Spinal cord (tissue), 10 donors: ENCODE measurements at places on chromosomes 6 and 20. TPM values are rescaled to one million over a fixed set of nuclear protein-coding genes. Genes with fewer than 3 reads are reported as not detected.

Gene GSTA4
- total RNA-seq, result 112 TPM

Gene GPR63
- total RNA-seq, result 6.0 TPM

GRCh38 chr6:160782228-160782627 is 80.2 kb downstream of the PLG start:
- no peak for DNase-seq

DNA sequence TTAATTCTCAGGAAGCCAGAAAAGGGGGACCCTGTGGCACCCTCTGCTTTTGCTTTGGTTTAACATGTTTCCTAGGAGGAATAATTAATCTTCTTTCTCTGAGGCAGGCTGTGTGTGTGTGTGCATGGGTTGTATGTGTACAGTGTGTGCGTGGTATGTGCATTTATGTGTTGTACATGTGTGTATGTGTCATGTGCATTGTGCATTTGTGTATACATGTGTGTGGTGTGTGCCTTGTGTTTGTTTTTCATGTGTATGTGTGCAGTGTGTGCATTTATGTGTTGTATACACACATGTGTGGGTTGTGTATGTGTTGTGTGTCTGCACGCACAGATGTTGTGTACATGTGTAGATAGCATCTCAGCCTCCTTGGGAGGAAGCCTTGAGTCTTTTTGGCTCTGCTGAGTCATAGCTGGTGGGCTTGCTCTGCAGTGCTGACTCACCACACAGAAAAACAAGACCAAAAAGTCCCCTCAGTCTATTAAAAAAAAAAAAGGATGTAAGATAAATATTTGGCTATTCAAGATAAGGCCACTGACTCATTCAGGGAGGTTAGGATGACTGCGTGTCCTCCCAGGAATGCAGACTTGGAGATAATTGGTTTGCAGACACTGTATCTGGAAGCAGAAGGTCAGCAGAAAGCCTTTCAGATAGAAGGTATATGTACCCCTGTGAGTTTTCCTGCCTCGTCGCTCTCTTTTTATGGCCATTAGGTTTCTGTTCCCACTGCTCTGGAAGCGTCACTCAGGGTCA is 58.6 kb downstream of the SYNJ2 start:
- DNase-seq, result no peak

GRCh38 chr6:105817370-105817769 is 268.8 kb upstream of the PRDM1 start:
- DNase-seq, result no peak

DNA sequence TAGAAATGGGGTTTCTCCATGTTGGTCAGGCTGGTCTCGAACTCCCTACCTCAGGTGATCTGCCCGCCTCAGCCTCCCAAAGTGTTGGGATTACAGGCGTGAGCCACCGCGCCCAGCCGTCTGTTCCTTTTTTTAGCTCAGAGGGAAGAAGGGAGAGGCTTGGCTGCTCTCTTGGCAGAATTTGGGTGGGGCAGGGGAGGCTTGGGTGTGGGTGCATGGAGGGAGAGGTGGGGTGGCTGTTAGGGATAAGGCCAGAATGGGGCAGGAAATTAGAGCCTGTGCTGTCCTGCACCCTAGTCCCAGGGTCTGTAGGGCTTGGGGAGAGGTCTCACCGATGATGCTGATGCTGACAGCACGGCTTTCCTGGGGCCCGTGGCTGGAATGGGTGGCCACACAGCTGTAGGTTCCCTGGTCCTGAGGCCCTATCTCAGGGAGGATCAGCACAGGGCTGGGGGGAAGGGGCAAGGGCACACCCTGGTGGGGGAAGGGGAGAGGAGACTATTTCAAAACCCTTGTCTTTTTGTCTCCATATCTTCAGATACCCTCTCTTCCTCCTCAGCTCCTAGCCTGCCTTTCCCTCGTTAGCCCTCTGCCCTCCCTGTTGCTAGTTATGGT is 2.0 kb downstream of the AGER start:
- DNase-seq, result no peak

- DNase-seq, result no peak
Measured at GRCh38 chr6:90068703-90069523, 174.6 kb downstream of the GJA10 start.

DNA sequence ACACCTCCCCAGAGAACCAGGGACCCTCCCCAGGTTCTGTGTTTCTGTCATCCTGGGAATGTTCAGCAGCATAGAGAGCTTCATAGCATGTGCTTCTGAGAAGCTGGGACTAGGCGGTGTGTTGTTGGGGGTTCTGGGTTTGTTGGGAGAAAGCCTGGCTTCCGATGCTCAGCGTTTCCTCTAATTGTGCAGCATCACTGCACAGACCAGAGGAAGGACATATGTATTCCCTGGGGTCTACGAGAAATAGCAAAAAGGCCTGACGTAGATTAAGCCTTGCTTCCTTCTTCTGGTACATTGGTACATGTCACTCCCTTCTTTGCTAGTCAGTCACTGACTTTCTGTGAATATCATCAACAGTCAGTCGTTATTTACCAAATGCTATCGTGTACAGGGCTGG is 96.9 kb upstream of the SGK1 start:
- no peak for DNase-seq

DNA sequence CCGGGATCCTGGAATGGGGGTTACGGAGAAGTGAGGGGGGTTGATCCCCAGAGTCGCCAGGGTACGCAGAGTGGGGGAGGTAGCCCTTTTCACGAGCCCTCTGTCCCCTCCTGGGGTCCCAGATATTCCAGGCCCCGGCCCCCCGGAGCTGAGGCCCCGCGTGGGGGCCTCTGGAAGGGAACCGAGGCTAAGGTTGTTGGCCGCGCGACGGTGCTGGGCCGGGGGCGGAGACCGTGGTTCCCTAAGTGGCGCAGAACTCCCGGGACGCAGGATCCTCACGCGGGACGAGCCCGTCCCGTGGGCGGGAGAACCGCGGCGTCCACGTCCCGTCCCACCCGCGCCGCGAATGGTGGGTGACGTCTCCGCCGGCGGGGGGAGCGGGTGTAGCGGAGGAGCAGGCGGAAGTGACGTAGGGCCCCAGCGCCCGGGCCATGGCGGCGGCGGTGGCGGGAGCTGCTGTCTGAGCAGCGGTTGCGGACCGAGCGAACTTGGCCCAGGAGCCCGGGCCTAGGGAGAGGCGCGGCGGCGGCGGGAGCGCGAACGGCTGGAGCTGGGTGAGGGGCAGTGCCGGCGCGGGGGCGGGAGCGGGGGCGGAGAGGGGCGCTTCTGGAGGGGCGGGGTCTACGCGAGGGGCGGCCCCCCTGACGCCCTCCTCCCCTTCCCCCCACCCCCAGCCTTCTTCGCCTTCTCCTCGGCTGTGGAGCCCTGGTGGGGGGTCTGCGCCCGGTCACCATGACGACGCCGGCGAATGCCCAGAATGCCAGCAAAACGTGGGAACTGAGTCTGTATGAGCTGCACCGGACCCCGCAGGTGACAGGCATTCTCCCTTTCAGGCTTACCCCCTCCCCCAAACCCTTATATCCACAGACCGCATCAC is at the start of gene RING1:
Gene RING1, plus strand, starts transcription at position 410 of the 877 bp plus-strand sequence. Its CDS starts 323 bp downstream, at position 733.
- DNase-seq, result peak; percentile 96
